ENCODE measurements at places on chromosomes 4 and X.

DNA sequence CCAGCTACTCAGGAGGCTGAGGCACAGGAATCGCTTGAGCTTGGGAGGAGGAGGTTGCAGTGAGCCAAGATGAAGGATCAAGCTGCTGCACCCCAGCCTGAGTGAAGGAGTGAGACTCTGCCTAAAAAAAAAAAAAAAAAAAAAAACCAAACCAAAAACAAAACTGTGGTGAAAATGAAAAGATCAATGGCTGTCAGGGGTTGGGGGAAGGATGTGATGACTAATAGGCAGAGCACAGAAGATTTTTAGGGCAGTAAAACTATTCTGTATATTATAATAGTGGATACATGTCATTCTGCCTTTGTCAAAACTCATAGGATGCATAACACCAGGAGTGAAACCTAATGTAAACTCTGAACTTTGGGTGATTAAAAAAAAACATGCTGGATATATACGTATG, 69.9 kb upstream of the ELOVL6 start:
- no peak overlapping the region for H3K4me3 ChIP-seq
- no peak overlapping the region for H3K27ac ChIP-seq
- H3K36me3 ChIP-seq, result no peaks in the 10 kb centered on the region
- no peaks in the 10 kb centered on the region for H3K4me1 ChIP-seq
- no peaks in the 10 kb centered on the region for H3K27me3 ChIP-seq
- no peak for DNase-seq

- no peaks in the 10 kb centered on the region for H3K36me3 ChIP-seq
- no peak for DNase-seq
- H3K4me3 ChIP-seq, result no peak overlapping the region
- no peak overlapping the region for H3K27ac ChIP-seq
- no peaks in the 10 kb centered on the region for H3K27me3 ChIP-seq
Observed at GRCh38 chr4:41446391-41446790, 91.6 kb upstream of the LIMCH1 start.

DNA sequence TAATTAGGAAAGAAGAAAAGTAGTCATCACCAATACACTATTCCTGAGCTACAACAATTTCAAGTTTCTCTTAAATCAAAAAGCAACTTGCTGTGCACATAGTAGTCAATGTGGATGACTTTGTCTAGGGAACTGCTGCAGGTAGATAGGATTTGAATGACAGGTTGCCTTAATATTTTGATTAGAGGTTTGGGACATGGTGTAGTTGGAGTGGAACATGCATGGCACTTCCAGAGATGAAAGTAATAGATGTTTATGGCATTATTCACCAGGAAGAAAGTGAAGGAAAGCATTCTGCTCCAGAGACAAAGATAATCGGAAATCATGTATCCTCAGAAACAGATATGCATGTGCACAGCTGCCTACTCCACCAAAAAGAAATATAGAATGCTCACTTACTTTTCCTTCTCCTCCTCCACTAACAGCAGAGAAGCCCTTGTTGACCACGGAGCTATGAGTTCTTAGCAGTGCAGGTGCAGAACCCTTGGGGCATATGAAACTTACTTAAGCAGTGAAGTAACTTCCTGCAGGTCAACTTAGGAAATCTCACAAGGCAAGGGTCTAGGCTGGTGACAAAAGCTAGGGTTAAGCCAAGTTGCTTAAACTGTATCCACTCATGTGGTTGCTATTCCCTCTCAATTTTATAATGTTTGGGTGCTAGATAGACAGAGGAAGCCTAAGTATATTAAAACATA, 390.8 kb downstream of the HNRNPD start:
- no peak overlapping the region for H3K27ac ChIP-seq
- H3K36me3 ChIP-seq, result no peaks in the 10 kb centered on the region
- H3K27me3 ChIP-seq, result no peaks in the 10 kb centered on the region
- H3K4me3 ChIP-seq, result no peak overlapping the region

DNA sequence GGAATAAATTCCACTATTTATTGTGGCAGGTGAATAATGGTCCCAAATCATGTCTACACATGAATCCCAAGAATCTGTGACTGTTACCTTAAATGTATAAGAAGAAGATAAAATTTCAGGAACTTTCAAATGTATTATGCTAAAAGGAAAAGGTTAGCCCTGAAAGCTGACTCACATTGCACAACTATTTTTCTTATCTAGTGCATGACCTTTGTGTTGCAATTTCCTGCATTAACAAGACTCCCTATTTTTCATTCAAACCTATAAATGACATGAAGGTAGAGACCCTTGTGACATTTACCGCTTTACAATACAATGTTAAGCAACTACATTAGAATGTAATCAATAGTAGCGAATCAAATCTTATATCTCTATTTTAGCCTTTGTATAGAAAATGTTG, 36.7 kb downstream of the UBQLN2 start:
- no peaks in the 10 kb centered on the region for H3K27me3 ChIP-seq
- DNase-seq, result no peak
- H3K27ac ChIP-seq, result no peak overlapping the region
- H3K36me3 ChIP-seq, result no peaks in the 10 kb centered on the region
- H3K4me1 ChIP-seq, result no peaks in the 10 kb centered on the region

DNA sequence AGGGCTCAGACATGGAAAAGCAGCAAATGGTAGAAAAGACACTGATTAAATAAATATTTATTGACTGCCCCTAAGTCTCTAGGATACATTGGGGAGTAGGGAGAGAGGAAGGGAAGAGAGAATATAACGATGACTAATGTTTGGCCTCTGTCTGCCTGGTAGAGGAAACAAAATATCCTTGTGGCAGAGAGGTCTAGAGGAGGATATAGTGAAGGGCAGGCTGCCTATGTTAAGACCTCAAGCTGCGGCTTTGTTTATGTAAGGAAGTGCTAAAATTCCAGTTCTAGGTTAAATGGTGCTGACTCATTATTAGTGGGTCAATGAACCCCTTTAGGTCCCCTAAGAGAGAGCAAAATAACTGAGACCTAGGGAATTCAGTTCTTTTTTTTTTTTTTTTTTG, 427.3 kb upstream of the FTHL17 start:
- H3K27me3 ChIP-seq, result no peaks in the 10 kb centered on the region
- DNase-seq, result no peak
- H3K4me1 ChIP-seq, result no peaks in the 10 kb centered on the region
- no peak overlapping the region for H3K27ac ChIP-seq
- no peaks in the 10 kb centered on the region for H3K36me3 ChIP-seq

DNA sequence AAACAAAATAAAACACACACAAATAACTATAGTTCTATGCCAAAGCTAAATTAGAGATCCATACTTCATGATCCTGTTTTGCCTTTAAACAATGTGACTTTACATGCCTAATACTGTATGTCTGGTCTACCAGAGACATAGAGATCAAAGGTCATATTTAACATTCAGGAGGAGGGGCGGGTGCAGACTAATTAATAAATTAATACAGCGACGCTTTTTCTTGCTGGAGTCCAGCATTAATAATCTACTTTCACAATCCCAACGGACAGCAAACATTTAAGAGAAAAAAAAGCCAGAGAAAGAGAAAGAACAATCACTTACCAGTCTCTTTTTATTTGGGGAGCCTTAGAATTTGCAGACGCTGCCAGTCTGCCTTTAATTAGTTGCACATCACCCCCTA, 509 bp downstream of the CXXC4 start:
- no peaks in the 10 kb centered on the region for H3K4me1 ChIP-seq
- H3K27ac ChIP-seq, result peak overlapping the region; percentile 61

DNA sequence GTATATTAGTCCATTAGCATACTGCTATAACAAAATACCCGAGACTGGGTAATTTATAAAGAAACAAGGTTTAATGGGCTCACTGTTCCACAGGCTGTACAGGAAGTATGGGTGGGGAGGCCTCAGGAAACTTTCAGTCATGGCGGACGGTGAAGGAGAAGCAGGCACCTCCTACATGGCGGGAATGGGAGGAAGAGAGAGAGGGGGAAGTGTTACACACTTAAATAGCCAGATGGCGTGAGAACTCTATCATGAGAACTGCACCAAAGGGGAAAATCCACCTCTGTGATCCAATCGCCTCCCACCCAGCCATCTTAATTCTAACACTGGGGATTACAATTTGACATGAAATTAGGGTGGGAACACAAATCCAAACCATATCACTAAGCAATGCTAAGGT, 98.9 kb upstream of the SH3RF1 start:
- no peaks in the 10 kb centered on the region for H3K36me3 ChIP-seq
- H3K27me3 ChIP-seq, result no peaks in the 10 kb centered on the region
- no peak overlapping the region for H3K27ac ChIP-seq
- no peak for DNase-seq

DNA sequence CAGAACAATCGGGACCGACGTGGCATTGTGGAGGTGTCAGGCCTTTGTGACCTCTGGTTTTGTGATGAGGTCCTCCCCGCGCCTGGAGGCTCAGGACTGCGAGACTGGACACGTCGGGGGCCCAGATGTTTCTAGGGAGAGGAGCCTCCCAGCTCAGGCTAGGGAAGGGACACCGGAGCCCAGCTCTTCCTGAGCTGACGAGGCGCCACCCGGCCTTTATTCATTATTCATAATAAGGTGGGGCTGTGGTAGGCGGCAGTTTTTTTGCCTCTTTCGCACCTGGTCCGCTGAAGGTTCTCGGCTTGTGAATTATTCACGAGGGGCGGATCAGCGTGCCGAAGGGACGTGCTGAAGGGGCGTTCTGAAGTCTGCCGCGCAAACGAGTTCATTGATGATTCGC, 2.3 kb upstream of the UBA1 start:
- DNase-seq, result no peak
- no peaks in the 10 kb centered on the region for H3K27me3 ChIP-seq
- H3K36me3 ChIP-seq, result no peaks in the 10 kb centered on the region
- H3K27ac ChIP-seq, result no peak overlapping the region

- DNase-seq, result no peak
- no peaks in the 10 kb centered on the region for H3K27me3 ChIP-seq
- H3K36me3 ChIP-seq, result no peaks in the 10 kb centered on the region
Observed at GRCh38 chr4:146155152-146155724, 20.3 kb upstream of the LSM6 start.

DNA sequence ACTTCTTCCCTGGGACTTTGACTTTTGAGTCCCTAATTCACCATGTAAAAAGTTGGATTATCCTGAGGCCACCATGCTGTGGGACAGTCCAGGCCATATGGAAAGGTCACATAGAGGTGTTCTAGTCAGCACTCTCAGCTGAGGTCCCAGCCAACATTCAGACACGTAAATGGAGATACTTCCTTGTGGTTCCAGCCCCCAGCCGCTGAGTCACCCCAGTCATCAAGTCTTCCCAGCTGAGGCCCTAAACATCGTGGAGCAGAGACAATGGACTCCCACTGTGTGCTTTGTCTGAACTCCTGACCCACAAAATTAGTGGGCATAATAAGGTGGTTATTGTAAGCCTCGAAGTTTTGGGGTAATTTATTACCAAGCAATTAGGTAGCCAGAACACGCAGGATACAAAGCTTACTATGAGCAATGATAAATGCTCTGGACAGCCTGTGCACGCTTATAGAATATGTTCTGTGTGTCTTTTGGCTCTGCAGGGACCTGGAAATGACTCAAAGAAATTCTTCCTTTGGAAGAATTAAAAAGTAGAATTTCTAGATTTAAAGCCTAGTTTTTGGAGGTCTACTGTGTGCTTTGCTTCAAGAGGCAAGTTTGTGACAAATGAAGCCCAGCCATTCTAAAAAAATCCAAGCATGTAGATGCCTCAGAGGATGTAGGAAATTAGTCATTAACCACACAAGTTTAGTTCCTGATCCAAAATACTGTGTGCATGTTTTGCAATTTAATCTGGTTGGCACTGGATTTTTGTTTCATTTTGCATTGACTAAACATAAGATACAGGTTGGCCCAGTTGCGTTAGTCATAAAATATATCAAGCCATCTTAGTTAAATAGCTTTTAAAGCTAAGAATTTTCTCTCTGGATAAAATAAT, 33.2 kb upstream of the SLC9A7 start:
- H3K27me3 ChIP-seq, result no peaks in the 10 kb centered on the region
- peaks cover 3% of the 10 kb centered on the region for H3K4me1 ChIP-seq
- no peak overlapping the region for H3K4me3 ChIP-seq
- no peaks in the 10 kb centered on the region for H3K36me3 ChIP-seq

GRCh38 chrX:13863324-13863723, 46.4 kb upstream of the GPM6B start:
- no peak overlapping the region for H3K27ac ChIP-seq
- no peak overlapping the region for H3K4me3 ChIP-seq
- no peak for DNase-seq
- no peaks in the 10 kb centered on the region for H3K36me3 ChIP-seq

DNA sequence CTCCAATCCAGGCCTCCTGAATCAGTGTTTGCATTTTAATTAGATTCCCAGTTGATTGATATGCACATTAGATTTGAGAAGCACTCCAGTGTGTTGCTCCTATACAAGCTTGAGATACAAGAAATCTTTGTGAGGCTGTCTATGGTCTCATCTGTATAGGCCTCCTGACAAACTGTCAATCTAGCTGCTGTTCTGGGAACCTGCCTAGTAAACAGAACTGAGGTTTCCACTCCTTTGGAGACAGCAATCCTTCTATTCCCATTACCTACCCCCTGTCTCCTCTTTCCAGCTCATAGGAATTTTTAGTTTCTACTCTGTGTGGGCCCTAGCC, 306.1 kb upstream of the EMCN start:
- no peaks in the 10 kb centered on the region for H3K4me1 ChIP-seq
- no peak overlapping the region for H3K27ac ChIP-seq
- no peaks in the 10 kb centered on the region for H3K36me3 ChIP-seq
- no peak for DNase-seq
- no peaks in the 10 kb centered on the region for H3K27me3 ChIP-seq

DNA sequence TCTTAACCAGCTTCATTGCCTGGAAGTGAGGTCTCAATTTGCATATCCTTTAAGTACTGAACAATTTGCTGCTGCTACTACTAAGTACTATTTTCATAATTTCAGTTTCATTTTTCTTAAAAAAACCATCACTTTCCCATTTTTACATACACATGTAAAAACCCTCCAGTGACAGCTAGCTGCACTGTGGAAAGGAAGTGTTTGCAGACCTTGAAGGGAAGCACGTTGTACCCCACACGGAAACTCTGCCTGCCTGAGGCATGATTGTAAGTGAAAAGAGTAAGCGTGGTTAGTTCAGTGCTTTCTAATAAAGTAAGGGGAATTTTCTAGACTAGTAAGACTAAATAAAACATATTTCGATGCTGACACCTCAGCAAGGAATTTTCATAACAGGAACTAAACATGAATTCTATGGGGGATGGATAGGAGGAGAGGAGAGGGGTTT, 103.6 kb downstream of the RAPGEF2 start:
- H3K36me3 ChIP-seq, result no peaks in the 10 kb centered on the region
- no peak overlapping the region for H3K4me3 ChIP-seq
- peaks cover 5% of the 10 kb centered on the region for H3K4me1 ChIP-seq
- H3K27me3 ChIP-seq, result no peaks in the 10 kb centered on the region

GRCh38 chrX:39907964-39908661, 189.6 kb downstream of the BCOR start:
- H3K36me3 ChIP-seq, result no peaks in the 10 kb centered on the region
- no peak overlapping the region for H3K27ac ChIP-seq
- H3K27me3 ChIP-seq, result no peaks in the 10 kb centered on the region
- peaks cover 4% of the 10 kb centered on the region for H3K4me1 ChIP-seq

- H3K27me3 ChIP-seq, result no peaks in the 10 kb centered on the region
- H3K4me1 ChIP-seq, result no peaks in the 10 kb centered on the region
- H3K27ac ChIP-seq, result no peak overlapping the region
- H3K36me3 ChIP-seq, result no peaks in the 10 kb centered on the region
- H3K4me3 ChIP-seq, result no peak overlapping the region
- DNase-seq, result no peak
Observed at GRCh38 chr4:26573389-26573794, 10.5 kb upstream of the TBC1D19 start.

All from ovary (tissue), 10 donors.